AML-193 (cell line): ENCODE measurements at places on chromosomes 13 and 19.

GRCh38 chr19:11299946-11300810 is 4.2 kb downstream of the TSPAN16 start:
- no peak for DNase-seq

- no peak for DNase-seq
Observed at GRCh38 chr13:113532156-113532806, 41.8 kb upstream of the DCUN1D2 start.

- DNase-seq, result no peak
Observed at GRCh38 chr19:7515645-7516151, at the start of gene ZNF358. Gene ZNF358 (plus strand): TSS chr19:7516103. CDS start chr19:7519243, 3,140 bp downstream.

- DNase-seq, result peak; percentile 31
Observed at GRCh38 chr13:95296326-95296925, 4.8 kb downstream of the ABCC4 start.

GRCh38 chr13:77388944-77389624 is 62.2 kb upstream of the MYCBP2 start:
- DNase-seq, result no peak

DNA sequence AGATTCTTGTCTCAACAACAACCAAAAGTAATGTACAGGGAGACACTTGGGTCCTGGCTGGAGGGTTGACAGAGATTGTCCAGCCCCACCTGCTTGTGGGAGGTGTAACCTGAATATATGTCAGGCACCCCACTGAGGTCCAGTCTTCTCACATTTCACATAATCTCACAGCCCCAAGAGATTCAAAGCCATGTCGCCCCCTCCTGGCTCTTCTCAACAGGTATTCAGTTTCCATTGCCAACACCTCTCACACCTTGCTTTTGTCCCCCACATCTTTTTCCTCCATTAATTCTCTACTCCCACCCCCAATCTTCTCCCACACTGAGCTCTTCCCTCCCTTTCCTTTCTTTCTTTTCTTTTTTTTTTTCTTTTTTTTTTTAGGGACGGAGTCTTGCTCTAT is 11.2 kb downstream of the UNC13A start:
- DNase-seq, result no peak

DNA sequence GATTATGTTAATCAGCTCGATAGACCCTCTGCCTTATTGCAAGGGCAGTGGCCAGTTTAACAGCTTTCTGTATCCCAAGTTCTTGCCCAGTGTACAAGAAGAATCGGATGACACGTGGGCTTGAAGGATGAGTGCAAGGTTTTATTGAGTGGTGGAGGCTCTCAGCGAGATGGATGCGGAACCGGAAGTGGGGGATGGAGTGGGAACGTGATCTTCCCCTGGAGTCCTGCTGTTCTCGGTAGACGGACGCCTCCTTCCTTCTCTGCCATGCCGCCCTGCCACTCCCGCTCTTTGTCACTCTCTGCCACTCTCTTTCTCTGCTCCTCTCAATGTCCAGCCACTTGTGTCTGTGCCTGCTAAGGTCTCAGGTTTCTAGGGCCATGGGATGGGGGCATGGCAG is 21.0 kb downstream of the RFXAP start:
- DNase-seq, result no peak

DNA sequence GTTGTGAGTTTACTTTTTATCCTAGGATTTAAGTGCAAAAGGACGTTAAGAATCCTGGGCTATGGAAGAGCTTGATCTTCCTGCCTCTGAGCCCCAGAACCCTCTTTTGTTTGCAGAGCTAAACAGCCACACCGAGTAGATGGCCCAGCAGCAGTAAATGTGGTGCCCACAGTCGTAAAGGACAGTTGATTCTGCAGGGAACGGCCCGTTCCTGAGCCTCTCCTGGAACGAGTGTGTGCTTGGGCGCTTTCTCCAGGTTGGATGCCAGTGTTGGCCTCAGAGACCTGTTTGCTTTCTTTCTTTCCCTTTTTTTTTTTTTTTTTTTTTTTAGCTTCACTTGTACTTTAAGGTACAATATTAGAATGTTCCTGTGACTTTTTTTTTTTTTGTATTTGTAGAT is 41.7 kb downstream of the SPATA13 start:
- no peak for DNase-seq

- DNase-seq, result no peak
Observed at GRCh38 chr19:56423985-56424353, 19.8 kb downstream of the ZNF583 start.

- DNase-seq, result no peak
Observed at GRCh38 chr13:98033277-98034247, 80.1 kb downstream of the IPO5 start.

- DNase-seq, result no peak
Observed at GRCh38 chr19:50258918-50259372, 55.5 kb downstream of the MYH14 start.

GRCh38 chr13:64276232-64276631 is 2860.6 kb upstream of the PCDH20 start:
- no peak for DNase-seq

- DNase-seq, result no peak
Observed at GRCh38 chr19:45753548-45753947, 15.5 kb downstream of the SIX5 start.

DNA sequence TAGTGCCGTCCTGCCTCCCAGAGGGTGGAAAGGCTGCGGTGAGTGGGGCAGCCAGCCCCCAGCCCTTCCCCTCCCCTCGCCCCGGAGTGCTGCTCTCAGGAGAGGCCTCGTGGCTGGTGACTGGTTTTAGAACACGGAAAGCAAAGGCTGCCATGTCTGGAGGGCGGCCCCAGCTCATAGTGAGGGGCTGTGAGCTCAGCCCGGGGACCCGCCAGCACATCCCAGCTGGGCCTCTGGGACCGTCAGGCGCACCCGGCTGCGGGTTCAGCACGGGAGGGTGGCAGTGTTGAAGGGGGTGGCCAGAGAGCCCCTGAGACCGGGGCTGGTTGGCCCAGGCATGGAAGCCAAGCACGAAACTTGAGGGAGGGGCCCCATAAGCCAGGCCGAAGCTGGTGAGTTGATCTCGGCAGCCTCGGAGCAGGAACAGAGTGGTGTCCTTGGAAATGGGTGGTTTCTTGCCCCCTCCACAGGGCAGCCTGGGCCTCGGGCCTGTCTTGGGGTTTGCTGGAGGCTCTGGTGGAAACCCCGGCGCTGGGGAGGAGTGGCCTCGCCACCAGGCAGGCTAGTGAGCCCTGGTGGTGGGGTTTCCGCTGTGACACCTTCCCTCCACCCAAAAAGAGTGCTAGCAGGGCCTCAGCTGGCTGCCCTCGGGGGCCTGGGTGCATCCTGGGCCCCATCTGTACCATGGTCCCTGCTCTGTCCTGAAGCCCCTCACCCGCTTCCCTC is 157.7 kb downstream of the KDM4B start:
- no peak for DNase-seq

DNA sequence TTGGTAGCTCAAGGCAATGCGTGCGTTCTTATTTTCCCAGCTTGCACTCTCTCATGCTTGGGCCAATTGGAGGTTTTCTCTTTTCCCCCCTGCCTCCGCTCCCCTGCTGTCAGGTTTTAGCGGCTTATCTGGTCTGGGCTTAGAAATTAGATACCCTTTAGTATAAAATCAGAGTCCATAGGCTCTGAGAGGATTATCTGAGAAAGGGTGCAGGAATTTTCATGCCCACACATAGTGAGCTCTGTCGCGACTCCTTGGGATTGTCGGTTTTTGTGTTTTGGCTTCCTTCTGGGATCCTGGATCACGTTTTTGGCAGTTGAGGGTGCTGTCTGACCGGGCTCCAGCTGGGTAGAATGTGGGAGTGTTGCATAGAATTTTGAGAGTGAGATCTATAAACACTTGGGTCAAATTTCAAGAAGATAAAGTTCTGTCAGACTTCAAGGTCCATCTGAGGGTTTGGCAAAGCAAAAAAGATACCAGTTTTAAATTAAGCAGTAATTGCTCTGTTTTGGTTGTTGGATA is 12.4 kb downstream of the CHAF1A start:
- no peak for DNase-seq

DNA sequence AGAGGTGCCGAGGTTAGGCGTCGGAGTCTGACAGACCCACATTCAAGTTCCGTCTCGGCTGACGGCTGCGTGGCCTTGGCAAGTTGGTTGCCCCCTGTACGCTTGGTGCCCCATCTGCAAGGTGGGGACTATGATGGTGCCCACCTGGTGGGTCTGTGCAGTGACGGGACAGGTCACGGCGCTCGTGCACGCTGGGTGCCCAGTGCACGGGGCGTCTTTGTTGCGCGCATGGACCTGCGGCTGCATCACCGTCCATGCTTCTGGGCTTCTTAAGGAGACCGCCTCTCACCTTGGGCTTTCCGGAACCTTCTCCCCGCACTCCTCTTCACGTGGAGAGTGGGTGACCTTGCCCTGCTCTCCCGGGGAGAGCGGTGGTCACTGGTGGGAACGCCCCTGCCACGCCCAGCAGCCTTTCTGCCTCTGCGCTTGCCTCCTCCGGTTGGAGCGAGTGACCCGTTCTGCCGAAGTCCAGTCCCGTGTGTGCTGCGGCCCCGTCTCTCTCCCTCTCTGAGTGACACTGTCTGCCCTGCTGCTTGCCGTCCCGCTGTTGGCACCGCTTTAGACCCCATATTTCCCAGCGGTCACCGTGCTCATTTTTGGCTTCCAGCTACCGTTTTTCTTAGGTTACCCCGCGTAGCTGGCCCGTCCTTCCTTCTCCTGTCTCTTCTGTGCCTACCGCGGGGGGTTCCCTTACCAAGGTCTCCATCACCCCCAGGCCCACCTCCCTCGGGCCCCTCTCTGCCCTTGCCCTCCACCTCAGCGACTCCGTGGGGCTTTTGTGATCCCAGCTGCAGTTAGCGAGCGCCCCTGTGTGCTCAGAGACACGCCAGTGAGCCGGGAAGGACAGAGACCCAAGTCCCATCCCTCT is 6.4 kb downstream of the ATP11A start:
- DNase-seq, result no peak

DNA sequence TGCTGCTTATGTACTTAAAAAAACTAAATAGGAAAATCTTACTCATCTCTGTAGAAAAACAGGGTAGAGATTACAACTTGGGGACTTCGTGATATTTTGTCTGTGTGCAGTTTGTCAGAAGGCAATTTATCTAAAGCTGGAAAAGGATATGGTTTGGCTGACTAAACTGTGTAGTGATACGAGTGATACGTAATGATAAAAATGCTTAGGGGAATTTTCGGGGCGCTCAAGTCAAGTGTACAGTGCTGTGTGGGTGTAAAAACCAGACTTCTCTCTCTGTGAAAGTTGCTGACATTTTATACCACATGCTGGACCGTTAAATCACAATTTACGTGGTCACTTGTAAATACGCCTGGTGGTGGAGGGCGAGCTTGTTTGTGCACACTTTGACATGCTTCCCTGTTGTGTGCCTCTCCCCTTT is 221.7 kb downstream of the KCNRG start:
- DNase-seq, result no peak

DNA sequence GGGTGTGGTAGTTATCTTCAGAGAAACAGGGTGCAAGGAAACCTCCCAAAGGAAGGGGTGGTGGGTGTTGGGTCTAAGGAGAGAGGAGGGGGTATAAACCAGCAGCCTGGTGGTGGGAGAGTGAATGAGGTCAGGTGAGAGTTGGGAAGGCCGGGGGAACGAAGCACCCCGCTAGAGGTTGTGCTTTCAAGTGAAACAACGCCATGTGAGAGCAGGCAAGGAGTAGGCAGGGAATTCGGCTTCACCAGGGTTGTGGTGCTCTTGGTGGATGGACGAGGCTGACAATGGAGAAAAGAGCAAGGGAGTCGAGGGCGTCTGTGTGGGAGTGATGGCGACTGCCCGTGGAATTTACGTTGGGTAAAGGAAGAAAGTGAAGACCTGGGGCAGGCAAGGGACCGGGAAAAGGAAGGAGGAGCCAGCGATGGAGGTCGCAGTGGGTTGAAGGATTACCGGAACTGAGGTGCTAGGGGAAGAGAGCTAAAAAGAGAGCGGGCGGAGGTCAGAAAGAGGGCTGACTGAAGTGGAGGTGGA is 2.1 kb upstream of the MLNR start:
- no peak for DNase-seq

DNA sequence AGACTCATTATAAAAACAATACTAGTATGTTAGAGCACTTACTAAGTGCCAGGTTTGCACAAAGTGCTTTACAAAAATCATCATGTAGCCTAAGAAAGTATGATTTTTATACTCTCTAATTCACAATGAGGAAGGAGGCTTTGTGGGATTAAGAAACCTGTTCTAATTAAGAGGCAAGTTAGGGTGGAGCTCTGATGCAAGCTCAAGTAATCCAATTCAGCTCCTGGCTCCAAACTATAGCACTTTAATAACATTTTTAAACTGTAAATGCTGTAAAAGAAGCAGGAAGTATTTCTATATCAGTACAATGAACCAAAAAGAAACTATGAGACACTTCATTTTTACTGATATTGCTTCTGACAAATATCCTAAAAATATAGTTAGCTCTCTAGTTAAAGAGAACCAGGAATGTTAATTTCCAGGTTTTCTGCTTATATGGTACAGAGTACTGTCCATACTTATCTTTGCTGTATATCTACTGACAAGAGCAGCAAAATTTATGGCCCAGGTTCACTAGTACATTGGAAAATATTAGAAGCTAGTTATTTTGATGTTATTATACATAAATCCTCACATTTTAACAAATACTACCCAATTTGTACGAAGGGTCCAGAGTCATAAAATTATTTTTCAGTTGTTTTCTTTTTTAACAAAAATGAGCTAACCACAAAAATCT is 482.0 kb downstream of the DIAPH3 start:
- DNase-seq, result peak; percentile 39

DNA sequence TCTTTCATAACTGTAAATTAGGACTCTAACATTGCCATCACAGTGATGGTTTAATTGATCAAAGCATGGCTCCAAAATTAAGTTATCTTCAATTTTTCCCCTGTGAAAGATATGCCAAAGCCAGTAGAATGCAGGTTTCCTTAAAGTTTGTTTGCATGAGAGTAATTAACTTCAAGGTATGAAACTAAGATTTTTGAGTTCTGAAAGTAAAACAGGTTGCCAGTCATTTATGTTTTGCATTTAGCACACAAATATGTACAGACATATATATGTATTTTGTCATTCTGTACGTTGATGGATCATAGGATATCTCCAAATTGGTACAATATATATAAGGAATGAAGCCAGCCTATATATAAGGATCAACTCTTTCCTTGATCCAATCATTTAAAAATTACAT is 23.6 kb upstream of the NDFIP2 start:
- DNase-seq, result no peak

GRCh38 chr19:42531313-42531712 is 3.0 kb upstream of the CEACAM1 start:
- DNase-seq, result no peak

DNA sequence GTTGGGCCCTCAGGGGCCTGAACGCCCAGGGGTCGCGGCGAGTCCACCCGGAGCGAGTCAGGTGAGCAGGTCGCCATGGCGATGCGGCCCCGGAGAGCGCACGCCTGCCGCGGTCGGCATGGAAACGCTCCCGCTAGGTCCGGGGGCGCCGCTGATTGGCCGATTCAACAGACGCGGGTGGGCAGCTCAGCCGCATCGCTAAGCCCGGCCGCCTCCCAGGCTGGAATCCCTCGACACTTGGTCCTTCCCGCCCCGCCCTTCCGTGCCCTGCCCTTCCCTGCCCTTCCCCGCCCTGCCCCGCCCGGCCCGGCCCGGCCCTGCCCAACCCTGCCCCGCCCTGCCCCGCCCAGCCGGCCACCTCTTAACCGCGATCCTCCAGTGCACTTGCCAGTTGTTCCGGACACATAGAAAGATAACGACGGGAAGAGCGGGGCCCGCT is at the start of gene CCNA1:
CCNA1 (plus strand) TSS at position 390 of the 439 bp plus-strand sequence. CDS start 562 bp downstream, outside the sequence.
- DNase-seq, result no peak

GRCh38 chr19:16368385-16369305 is 44.0 kb downstream of the KLF2 start:
- DNase-seq, result no peak

GRCh38 chr19:50190439-50190891 is 13.0 kb upstream of the MYH14 start:
- no peak for DNase-seq

GRCh38 chr19:10420444-10421239 is at the start of gene PDE4A:
Gene PDE4A (plus strand): TSS chr19:10420538. CDS start chr19:10420765, 227 bp downstream.
- no peak for DNase-seq
